ENCODE measurements at places on chromosomes 16 and 17.

DNA sequence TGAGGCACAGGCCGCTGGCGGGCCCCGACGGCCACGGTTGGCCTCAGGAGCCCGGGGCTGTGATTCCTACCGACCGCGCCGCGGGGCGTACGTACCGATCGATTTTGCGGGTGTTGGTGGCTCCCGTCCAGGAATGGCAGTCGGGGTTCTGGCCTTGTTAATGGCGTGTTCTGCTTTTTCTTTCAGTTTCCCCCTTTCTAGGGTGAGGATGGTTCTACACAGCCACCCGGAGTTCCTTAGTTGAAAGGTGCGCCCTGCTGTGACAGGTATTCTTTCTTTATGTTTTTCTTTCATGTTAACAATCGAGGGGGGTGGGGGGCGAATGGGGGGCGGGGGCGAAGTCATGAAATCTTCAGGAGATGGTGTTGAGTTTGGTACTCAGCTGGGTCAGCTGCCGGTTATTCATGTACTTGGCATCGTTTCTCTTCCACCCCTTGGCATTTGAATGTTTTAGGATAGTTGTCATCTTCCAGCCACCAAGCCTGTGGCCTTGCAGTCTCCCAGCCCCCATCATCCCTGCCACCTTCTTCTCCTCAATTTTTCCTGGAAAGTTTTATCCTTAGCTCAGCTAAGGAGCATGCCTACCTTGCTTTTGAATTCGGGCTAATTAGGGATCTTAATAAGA is 802 bp downstream of the CYLD start:
- peak; percentile 39 for DNase-seq

DNA sequence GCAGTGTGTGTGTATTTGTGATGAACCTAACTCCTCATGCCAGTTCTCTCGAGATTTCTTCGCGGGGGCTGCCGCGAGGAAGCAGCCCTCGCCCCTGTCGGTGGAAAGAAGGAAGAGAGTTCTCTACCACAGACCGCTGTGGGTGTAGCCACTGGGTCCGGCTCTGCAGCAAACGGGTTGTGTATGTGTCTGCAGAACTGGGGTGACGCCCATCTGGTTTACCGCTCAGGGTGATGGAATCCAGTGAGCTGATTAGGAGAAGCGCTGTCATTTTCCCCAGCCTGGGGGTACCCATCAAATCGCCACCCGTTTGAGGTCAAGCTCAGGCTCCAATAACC is 7.7 kb downstream of the CORO6 start:
- no peak for DNase-seq

DNA sequence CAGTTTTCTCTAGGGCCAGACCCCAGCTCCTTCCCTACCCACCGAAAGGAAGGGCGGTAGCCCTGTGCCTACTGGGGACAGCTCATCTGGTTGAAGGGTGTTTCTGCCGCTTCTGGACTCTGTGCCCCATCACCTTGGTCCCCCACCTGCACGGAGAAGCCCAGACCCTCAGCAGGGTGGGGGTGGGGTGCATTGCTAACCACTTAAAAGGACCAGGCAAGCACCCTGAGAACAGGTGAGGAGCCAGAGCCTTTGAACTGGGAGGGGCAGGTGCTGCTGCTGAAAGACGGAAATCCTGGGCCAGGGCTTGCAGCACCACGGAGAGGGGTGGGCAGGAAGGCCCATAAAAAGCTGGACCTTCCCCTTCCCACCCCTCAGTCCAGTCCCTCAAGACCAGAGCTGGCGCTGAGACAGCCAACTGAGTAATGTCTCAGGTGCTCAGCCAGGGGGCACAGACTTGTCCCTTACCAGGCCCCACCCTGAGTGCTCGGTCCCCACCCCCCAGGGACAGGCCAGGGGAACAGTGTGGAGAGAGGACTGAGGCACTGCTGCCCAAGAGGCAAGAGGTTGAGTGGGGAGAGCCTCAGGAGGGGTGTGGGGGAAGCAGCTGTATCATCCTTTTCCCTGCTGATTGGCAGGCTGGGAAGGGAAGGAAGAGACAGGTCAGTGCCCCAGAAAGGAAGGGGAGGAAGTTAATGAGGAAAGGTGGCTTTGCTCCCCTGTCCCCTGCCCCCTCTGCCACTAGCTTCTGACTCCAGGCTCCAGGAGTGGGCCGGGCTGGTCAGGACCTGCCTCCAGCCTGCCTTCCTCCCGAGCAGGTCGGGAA is 10.9 kb upstream of the SP2 start:
- no peak for DNase-seq

- DNase-seq = no peak
These were observed 9.8 kb downstream of the PHB1 start for GRCh38 chr17:49404906-49405305.

DNA sequence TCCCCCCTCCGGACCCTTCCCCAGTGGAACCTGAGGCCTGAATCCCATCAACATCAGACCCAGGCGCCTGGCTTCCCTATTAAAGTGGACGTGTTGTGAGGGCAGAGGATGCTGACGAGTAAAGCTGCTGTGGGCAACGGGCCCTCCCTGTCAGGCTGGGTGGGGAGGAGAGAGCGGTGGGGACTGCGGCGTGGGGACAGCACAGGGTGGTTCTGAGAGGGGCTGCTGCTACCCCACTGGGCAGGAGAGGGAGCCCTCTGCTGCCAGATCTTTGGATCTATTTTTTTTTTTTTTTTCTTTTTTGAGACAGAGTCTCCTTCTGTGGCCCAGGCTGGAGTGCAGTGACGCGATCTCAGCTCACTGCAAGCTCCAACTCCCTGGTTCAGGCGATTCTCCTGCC is 5.9 kb downstream of the CA5A start:
- no peak for DNase-seq

GRCh38 chr16:68366062-68366461 is 55.2 kb downstream of the PRMT7 start:
- no peak for DNase-seq

- DNase-seq = no peak
These were observed 1.5 kb upstream of the CARD14 start for GRCh38 chr17:80168371-80168770.

- peak; percentile 71 for DNase-seq
These were observed 38.5 kb downstream of the IGF2BP1 start for GRCh38 chr17:49035470-49036269.

DNA sequence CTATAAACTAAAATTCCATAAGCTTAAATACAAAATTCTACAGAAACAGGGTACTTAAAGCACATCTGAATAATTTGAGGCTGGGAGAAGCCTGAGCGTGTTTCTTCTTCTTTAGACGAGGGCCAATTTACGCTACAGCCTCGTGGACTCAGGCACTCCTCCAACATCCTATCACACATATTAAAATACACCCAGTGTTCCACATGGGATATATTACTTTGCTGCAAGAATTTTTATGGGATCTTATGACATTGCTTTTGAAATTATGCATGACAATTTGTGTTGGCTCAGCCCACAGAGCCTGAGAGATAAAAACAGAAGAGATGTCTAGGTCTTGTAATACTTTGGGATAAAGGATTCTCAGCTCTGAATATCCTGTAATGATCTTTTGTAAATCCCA is 3.5 kb upstream of the TANGO6 start:
- DNase-seq = no peak

DNA sequence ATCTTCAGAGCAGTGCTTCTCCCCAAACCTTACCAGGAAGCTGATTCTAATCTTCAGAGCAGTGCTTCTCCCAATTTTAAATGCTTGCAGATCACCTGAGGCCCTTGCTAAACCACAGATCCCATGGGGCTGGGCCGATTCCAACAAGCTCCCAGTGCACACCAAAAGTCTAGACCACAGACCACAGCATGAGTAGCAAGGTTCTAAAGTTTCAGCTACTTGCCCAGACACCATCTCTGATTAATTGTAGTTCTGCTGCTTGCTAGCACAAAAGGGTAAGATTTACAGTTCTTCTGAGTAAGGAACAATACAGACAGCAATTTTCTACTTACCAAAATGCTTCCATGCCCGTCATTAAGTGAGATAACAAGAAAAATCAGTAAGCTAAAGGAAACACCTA is 12.2 kb downstream of the CLEC3A start:
- no peak for DNase-seq

DNA sequence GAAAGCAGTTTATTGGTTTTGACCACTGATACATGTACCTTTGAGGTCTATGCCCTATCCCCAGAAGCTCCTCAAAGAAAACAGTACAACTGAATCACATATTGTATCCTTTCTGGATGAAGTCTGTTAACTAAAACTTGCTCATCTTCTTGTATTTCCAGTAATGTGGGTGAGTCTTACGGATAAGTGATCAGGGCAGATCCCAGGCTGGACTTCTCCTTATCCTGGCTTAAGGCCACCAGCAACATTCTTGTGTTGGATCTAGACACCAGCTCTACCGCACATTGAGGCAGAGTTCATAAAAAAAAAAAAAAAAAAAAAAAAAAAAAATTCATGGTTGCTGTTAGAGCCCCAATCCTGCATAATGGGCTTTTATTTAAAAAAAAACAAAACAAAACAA is 536.7 kb upstream of the HSBP1 start:
- DNase-seq = no peak

DNA sequence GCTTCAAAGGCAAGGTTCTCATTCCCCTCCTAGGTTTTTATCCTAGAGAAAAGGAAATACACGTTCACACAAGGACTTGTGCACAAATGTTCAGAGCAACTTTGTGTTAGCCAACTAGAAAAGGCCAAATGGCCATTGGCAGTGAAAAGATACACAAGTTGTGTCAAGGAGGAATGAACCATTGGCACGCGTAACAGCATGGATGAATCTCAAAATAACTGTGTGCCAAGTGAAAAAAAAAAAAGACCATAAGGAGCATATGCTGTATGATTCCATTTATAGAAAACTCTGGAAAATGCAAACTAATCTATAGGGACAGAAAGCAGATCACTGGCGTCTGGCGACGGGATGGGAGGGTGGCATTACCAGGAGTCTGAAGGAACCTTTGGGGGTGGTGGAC is 333.8 kb downstream of the SNX29 start:
- no peak for DNase-seq

- no peak for DNase-seq
These were observed 800 bp downstream of the PLEKHH3 start for GRCh38 chr17:42675965-42676423.

GRCh38 chr16:69568676-69569075 is 2.9 kb downstream of the NFAT5 start:
- DNase-seq = no peak

DNA sequence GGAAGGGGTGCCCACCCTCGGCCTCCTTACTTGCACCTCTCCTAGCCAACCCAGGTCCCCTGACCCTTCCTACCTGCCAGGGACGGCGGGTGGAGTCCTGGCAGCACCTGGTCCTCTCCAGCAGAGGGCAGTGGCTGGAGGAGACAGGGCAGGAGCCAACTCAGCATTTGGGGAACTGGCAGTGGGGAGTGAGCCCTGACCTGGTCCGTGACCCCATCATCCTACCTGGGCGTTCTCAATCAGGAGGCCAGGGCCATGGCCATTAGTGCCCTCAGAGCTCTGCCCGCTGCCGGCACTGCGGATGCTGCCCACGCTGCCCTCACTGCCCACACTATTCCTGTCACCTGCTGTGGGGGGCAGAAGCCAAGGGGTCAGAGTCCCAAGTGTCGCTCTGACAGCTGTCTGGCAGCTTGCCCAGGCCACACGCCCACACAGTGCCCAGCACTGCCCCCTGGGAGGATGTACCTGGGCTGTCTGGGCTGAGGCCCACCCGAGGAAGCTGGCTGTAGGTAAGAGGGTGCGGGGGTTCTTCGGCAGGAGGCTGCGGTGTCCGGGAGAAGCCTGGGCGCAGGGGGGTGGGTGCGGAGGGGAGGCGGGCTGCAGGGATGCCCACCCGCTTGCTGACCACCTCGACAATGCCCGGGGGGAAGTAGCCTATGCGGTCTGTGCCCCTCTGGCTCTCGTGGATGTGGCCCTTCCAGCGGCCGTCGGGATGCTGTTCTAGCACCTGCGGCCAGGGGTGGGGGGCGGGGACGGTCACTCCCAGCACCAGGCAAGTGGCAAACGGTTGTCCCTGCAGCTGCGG is 10.8 kb downstream of the CASKIN2 start:
- no peak for DNase-seq

DNA sequence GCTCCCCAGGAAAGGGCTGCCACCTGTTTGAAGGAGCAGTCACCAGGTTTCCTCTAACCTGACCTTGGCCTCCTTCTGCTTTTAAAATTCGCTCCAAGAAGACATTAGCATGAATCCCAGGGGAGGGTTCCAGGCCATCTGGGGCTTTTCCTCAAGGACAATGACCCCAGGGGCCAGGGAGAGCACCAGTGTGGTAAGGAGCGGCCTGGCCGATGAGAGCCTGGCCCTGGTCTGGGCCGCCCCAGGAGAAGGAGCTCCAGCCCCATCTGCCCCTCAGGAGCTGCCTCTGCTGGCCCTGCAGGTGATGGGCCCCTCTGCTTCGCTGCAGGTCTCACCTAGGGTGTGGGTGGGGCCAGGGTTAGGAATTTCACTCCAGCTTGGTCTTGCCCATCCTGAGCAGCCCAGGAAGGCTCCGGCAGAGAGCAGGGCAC is 209.2 kb upstream of the TNRC6C start:
- DNase-seq = no peak

- no peak for DNase-seq
These were observed 75.3 kb downstream of the MRTFB start for GRCh38 chr16:14146445-14146844.

- DNase-seq = no peak
These were observed 18.1 kb upstream of the KRT17 start for GRCh38 chr17:41642252-41643156.

DNA sequence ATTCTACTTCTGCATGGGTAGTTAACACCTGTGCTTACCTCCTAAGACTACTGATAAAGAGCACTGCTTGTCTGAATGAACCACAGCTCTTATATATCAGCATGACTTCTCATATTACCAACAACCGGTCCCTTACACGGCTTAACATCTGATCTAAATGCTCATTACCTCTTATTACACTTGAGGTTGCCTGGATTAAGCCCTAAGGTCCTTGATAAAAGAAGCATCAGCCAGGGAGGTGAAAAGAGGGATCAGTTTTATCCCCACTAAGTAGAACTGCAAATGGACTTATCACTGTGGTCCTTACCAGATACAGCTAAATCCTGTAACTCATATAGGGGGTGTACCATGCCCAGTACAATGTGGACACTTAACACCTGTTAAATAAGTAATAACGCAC is 8.2 kb upstream of the RSKR start:
- no peak for DNase-seq

Measured in renal cortical epithelial cell (primary cell).